ENCODE measurements at places on chromosomes 7 and 10.

DNA sequence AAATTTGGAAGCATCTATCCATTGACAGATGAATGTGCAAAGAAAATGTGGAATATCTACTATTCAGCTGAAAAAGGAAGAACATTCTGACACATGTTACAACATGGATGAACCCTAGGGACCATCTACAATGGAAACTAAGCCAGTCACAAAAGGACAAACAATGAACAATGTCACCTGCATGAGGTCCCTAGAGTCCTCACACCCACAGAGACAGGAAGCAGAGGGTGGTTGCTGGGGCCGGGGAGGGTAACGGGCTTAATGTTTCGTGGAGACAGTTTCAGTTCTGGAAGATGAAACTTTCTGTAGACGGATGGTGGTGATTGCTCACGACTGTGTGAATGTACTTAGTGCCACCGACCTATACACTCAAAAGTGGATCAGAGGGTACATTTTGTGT lies 282.9 kb downstream of the ADARB2 start:
- DNase-seq, result no peak

- no peak for DNase-seq
Measured at GRCh38 chr10:1216574-1217236, 160.5 kb downstream of the WDR37 start.

- no peak for DNase-seq
Measured at GRCh38 chr10:64537928-64538327, 1016.7 kb downstream of the REEP3 start.

- DNase-seq, result no peak
Measured at GRCh38 chr7:151849879-151850260, 27.0 kb downstream of the PRKAG2 start.

- no peak for DNase-seq
Measured at GRCh38 chr7:69110450-69111050, 487.7 kb upstream of the AUTS2 start.

DNA sequence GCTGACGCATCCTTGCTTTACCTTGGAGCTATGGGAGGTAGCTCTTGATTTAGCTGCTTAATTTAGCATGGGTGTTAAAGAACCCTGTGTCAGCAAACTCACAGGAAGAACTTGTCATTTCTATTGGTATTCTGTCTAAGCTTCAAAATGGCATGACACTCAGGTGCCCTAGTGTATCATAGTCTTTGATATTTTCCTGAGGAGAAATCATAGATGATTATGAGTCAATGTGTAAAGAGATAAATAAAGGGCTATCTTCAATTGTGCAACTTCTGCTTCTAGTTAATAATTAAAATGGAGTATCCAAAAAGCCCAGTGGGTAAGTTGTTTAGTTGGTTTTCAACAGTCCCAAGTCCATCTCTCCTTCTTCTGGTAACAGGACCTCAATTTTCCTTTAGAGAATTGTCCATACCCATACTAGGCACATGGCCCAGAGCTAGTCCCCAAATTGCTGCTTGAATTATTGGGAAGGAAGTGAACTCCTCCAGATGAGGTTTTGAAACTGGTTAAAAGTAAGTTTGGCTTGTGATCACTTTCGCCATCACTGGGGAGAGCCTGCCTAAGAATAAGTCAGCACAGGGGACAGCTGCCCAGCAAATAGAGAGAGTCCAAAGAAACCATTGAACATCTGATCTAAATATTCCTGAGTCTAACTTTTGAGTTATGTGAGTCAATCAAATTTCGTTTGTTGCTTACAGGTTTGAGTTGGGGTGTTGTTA lies 169.0 kb upstream of the PHYHIPL start:
- no peak for DNase-seq

DNA sequence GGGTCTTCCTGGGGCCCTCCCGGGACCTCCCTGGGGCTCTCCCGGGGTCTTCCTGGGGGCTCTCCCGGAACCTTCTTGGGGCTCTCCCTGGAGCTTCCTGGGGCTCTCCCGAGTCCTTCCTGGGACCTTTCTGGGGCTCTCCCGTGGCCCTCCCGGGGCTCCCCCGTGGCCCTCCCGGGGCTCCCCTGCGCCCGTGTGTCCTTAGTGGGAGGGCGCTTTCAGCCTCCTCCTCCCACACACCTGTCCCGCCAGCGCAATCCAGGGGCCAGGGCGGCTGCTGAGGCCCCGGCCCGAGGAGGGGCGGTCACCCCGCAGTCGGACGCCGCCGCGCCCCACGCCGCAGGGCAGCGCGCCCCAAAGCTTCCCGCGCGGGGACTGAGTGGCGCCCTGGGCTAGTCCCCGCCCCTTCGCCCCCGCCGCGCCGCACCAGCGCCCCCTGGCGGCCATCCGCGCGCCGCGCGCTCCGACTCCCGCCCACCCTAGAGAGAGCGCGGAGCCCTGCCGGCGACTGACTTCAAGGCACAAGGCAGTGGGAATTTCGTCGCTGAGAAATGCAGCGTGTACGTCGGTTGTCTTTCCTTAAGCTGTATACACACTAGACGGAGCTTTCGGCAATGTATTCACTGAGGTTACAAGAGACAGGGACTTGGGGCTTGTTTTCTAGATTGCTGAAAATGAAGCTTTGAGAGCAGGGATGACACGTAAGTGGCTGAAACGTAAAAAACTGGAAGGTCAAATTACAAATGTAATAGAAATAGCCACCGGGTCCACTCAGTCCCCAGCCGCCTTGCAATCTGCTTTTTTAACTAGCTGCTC lies 47.1 kb downstream of the INSIG1 start:
- DNase-seq, result peak; percentile 82

- DNase-seq, result no peak
Measured at GRCh38 chr7:112889268-112889667, 99.1 kb upstream of the TMEM168 start.

DNA sequence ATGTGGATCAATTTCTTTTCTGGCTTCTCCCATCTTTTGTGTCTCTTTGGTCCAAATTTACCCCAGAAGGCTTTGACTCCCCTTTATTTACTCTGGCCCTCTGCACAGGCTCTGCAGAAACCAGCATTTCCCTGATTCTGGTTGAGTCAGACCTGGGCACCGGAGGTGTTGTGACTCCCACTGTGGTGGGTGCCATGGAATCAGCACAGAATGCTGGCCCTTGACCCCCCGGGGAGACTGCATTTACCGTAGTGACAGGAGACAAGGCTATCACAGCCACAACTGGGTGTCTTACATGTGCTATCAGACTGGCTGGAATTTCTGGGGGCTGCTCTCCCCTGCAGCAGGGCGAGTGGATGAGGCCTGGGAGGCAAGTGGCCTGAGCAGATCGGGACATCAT lies 37.6 kb downstream of the PLXDC2 start:
- no peak for DNase-seq

DNA sequence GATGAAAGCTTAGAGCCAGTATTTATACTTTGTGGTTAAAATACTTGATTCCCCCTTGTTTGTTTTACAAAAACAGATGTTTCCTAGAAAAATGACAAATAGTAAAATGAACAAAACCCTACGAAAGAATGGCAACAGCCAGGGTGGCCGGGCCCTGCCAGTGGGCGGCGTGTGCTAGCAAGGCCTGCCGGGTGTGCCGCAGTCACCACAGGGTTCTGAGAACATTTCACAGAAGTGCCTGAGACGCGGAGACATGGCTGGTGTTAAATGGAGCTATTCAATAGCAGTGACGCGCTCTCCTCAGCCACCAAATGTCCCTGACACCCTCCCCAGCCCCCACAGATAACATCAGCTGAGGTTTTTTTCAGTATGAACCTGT lies 14.5 kb downstream of the GPR146 start:
- no peak for DNase-seq

- no peak for DNase-seq
Measured at GRCh38 chr7:20348125-20348807, 17.6 kb downstream of the ITGB8 start.

GRCh38 chr7:142642316-142642715 lies 107.0 kb upstream of the PRSS1 start:
- DNase-seq, result no peak

DNA sequence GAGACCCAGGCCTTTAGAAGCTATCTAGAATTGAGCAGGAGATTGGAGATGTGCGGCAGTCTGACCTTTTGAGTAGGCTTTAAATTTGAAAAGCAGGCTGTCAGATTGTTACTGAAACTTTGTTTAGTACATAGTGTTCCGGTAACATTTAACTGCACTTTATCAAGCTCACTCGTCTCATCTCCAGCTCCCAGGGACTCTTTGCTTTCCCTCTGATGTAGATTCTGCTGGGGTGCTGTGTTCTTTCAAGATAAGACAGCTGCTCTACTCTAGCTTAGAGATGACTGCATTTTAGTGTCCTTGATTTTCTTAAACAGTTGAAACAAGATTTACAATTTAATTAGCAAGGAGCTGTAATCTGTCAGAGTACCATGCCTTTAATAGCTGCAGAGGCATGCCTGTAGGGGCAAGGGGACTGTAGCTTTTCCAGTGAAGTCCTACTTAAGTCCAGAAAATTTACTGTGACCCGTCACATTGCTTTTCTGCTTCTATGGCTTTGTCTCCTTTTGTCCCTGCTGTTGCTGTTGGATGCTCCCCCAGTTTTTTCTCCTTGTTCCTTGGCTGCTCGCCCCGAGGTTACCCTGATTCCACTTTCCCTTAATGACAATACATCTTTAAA lies 56.4 kb upstream of the MTPN start:
- no peak for DNase-seq

GRCh38 chr7:25624833-25625232 lies 396.5 kb upstream of the NPVF start:
- no peak for DNase-seq

DNA sequence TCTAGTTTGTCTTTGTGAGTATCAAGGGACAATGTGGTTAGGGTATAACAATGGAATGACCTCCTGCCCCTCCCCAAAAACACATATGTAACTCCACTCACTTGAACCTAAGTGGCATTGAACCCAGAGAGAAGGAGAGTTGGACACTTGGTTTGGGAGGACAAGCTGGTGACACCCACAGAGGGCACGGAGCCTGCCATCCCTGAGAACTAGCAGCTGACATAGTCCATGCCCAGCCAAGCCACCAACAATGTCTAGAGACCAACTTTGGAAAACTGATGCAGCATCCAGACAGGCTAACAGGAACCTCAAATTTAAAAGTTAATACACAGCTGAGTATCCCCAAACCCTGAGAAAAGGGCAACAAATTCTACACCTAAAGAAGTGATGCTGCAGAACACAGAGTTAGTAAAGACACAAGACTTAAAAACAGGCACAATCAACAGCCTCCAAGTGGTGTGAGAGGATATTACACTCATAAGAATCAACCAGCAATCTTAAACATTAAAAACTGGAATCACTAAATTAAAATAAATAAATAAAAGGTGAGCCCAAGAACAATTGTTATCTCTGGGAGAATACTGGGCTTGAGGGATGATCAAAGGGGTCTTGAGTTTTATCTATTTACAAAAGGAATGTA lies 27.2 kb downstream of the NUDCD3 start:
- DNase-seq, result no peak

GRCh38 chr10:70615784-70616522 lies 13.4 kb upstream of the PRF1 start:
- DNase-seq, result no peak

- no peak for DNase-seq
Measured at GRCh38 chr7:138186951-138187351, 110.7 kb downstream of the AKR1D1 start.

- no peak for DNase-seq
Measured at GRCh38 chr10:124005991-124006392, 87.4 kb downstream of the CHST15 start.

- no peak for DNase-seq
Measured at GRCh38 chr7:27419581-27420177, 177.1 kb downstream of the EVX1 start.

GRCh38 chr7:41002741-41003610 lies 699.9 kb downstream of the INHBA start:
- no peak for DNase-seq

DNA sequence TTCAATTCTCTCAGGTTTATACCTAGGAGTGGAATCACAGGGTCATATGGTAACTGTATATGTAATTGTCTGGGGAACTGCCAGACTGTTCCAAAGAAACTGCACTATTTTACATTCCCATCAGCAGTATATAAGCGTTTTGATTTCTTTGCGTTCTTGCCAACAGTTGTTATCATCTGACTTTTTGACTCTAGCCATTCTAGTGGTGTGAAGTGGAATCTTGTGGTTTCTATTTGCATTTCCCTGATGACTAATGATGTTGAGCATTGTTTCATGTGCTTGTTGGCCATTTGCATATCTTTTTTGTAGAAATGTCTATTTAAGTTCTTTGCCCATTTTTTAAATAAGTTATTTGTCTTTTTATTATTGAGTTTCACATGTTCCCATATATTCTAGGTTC lies 44.3 kb upstream of the ZC3HAV1 start:
- DNase-seq, result no peak

DNA sequence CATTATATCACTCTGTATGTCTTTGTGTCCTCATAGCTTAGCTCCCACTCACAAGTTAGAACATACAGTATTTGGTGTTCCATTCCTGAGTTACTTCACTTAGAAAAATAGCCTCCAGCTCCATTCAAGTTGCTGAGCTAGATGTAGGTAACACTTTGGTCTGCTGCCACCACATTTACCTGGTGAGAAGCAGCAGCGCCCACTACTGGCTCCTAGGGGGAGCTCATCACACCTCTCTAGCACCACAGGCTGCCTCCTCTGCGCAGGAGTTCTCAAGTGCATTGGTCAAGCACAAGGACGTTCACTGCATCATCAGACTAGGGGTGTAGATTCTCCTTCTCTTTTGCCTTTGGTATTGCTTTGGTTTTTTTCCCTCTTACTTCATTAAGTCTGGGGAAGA lies 530.9 kb upstream of the AUTS2 start:
- DNase-seq, result no peak

DNA sequence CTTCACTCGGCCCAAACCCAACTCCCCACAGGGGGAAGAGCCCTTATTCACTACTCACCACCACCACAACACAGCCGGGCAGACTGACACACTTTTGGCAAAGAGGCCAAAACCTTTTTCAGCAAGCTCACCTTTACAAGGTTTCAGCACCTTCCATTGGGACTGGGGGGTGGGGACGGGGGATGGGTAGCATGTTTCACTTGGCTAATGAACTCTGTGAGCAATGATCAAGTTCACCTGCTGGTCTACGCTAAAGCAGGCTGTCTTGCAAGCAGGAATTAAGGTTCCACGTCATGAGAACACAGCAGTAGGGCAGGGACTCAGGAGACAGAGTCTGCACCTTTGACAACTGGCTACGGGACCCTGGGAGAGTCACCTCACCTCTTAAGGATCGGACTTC lies 7.0 kb downstream of the FAM53B start:
- DNase-seq, result no peak

All from activated T-helper 1 cell treated with Interleukin-2 at 50 U/mL for 16 hours (primary cell).